ENCODE measurements at places on chromosomes 1 and 21.

DNA sequence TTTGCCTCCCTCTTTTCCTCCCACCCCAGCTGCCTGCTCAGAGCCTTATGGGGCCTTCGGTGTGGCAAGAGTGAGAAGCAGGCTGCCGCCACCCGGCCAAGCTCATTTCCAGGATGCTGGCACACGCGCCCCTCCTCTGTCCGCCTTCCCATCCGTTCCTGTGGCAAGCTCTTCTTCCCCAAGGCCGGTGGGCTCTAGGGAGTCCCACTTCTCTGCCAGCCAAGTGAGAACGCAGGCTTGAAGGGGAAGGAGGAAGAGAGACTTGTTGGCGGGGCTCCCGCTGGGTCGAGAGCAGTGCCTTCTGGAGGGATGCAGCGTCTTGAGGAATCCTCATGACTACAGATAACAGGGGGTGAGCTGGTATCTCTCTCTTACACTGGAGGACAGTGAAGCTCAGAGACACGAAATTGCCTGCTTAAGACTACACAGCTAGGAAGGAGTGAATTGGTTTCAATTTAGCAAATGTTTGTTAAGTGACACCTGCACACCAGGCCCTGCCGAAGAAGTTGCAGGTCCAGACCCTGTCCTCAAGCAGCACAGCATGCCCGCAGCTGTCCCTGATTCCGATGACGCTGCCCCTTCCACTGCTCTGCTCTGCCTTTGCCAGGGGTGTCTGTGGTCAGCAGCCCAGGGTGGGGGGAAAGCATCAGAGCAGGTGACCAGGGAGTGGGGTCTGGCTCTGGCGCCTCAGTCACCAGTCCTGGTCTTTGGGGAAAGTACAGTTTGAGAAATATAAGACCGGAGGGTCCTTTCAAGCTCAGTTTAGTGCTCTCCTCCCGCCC is 40.1 kb upstream of the FOXO6 start:
- no peak for DNase-seq

DNA sequence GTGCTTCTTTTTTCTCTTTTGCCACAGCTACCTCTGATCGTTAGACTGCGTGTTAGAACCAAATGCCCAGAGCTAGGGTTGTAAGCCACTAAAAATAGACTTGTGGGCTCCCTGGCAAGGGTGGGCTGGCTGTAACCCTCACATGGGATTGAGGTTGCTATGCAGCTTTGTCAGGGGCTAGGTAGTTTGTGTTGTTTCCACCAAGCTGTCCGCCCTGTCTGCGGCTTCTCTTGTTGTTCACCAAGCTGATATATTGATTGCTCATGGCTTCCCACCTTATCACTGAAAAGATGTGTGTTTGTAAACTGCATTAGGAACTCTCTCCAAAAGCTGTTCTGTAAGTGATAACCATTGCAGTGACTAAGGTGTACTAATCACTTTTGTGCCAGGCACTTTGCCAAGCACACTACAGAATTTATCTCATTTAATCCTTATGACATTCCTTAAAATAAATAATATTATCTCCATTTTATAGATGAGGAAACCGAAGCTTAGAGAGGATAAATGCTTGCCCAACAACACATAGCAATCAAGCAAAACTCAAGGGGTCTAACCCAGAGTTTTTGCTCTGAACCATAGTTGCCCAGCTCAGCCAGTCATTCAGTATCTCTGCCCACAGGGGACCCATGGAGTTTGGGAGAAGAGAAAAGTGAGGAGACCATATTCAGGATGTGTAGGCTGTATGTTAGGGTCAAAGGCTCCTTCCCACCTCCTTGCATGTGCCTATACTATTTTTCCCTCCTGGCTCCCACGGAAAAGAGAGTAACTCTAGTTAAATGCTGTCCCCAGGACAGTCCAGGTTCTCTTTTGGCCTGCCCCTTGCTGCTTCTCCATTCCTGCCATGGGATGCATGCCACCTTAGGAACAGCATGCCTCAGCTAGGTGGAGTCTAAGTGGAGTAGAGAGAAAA is 42.2 kb upstream of the TARBP1 start:
- no peak for DNase-seq

- DNase-seq = no peak
Measured at GRCh38 chr1:29470087-29470787, 233.9 kb downstream of the PTPRU start.

DNA sequence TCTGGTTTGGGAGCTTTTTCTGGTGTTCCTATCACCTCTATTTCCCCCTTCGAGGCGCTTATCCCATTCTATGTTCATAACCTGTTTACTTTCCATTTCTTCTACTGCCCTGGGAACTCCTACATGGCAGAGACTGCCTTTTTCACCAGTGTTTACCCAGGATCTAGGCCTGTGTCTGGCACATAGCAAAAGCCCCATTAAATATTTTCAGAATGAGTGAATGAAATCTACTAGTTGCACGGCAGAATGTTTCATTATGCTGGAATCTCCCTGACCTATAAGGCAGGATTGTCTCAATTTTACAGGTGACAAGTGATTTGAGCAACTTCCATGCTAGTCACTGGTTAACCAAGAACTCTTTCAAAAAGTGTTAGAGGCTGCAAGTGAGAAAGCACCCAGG is 70.1 kb downstream of the PGM1 start:
- DNase-seq = no peak

- DNase-seq = no peak
Measured at GRCh38 chr1:218414060-218414728, 69.1 kb downstream of the TGFB2 start.

All from sciatic nerve (tissue), 2 donors.